ENCODE measurements at places on chromosomes 5 and 9.

DNA sequence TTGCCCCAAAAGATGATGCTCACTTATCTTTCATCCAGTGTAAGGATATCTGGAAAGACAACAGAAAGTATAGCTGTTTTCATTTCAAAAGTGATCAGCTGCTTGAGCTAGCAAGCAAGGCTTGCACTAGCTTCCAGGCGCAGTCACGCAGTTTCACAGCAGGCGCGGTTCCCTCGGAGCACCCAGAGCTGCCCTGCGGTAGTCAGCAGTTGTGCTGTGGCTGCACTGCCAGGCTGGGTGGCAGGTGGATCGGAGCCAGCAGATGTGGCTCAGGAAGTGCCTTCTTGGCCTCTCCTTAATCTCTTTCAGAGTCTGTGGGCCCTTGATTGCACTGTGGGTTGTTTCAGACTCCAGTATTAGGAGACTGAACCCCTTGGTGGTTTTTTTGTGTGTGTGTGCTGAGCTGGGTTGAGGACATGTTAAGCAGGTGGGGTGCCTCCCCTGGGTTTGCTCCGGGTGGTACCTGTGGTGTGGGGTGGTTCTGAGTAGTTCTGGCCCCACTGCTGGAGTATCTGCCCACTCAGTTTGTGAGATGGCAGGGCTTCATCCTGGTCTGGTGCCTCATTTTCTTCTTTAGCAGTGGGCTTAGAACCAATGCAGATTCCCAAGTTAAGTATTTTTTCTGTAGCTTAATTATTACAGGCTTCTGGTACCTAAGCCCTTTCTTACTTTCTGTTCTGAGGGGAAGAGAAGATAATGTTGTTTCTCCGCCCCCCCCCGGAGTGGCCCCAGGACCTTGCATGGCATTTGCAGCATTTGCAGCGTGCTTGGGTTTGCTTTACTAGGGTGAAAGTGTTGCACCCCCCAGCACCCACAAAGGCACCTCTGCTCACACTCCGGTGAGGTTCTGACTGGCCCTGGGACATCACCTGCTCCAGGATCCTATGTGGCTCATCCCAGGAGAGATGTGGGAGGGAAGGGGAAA lies 16.4 kb downstream of the TENT4A start:
- DNase-seq, result no peak

- no peak for DNase-seq
Observed at GRCh38 chr5:96093890-96094381, 132.3 kb upstream of the ELL2 start.

DNA sequence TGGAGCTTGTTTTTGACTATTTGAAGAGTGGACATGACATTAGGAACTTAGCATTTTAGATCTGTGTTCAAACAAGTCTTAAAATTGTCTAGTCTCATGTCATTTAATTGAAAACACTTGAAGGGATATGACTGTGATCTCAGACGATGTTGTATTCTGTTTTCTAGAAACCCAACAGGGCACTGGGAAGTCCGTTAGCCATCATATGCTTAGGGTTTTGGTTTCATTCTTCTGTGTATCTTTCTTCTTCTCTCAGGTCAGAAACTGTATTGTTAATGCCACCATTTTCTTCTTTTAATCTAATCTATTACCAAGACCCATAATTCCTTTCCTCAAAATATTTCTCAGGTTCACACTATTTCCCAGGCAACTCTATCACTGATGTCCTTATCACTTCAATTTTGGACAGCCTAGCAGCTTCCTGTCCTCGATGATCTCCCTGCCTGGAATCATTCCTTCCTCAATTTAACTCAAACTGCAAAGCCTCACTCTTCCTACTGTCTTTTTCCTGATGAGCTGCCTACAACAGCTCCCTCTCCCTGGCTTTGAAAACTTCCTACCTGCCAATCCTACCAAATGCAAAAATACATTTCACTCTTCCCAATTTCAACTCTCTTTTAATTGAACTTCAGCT lies 77.7 kb downstream of the MEF2C start:
- DNase-seq, result no peak

GRCh38 chr9:72858089-72858912 lies 94.6 kb downstream of the ALDH1A1 start:
- no peak for DNase-seq

DNA sequence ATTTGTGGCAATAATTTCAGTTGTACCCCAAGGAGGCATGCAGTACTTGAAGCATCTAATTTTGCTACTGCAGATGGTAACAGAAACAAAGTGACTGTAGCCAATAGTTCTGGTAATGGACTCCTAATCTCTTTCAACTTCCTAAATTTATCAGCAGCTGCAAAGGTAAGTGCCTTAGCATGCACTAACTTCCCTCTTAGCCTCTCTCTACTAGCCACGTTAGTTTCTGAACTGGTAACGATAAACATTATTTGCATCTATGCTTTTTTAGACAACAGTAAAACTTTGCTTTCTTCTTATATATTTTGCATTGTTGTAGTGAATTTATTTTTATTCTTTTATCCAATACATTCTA lies 6.2 kb upstream of the CKS2 start:
- no peak for DNase-seq

- DNase-seq, result no peak
Observed at GRCh38 chr9:121788686-121789366, 137.4 kb downstream of the DAB2IP start.

Data from HS-27A (cell line).